ENCODE measurements at places on chromosomes 2 and 18.

- no peak for DNase-seq
Observed at GRCh38 chr2:54641988-54642387, 81.5 kb upstream of the EML6 start.

DNA sequence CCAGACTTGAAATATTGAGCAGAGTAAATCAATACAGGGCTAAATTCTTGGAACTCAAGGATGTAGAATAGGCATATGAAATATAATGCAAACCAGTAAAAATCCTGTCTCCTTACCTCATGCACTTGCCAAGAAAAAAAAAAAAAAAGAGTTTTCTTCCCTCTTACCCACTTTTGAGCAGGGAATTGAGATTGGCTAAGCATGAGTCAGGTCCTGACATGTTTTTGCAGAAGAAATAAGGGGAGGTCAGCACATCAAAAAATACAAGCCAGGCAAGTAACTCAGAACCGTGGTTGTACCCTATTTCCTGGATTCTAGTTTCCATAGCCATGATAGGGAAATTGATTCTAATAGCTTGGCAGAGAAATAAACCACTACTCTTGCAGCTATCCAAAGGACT is 1526.7 kb downstream of the LRP1B start:
- DNase-seq = no peak

- DNase-seq = no peak
Observed at GRCh38 chr2:128641421-128642080, 322.9 kb upstream of the HS6ST1 start.

DNA sequence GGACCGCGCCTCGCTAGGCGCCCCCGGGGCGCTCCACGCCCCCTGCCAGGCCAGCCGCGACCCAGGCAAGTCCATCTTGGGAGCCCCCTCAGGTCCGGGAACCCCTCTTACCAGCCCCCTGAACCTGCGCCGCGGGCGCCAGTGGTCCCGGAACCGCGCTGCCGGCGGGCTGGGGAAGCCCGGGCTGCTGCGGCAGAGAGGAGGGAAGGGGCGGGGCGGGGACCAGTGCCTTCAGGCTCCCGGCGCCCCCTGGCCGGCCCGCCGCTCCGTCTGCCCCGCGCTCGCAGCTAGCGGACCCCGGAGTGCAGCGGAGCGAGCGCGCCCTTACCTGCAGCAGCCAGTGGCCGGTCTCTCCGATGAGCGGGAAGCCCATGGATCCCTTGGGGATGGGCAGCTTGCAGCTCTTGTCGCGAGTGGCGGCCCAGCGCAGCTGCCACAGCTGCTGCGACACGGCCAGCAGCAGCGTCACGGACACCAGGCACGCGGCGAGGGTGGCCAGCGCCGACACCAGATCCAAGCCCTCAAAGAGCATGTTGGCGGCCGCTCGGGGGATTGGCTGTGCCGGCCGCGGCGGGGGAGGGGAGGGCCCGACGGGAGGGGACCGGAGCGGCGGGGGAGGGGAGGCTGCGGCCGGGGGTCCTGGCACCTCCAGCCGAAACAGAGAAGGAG is at the start of gene CYP26B1:
Gene CYP26B1 (minus strand): TSS at position 560 of the 669 bp plus-strand sequence. CDS start 28 bp downstream, at position 532.
- peak; percentile 19 for DNase-seq

GRCh38 chr2:142992840-142993239 is 115.4 kb downstream of the KYNU start:
- no peak for DNase-seq

GRCh38 chr2:71851094-71851750 is 296.4 kb downstream of the CYP26B1 start:
- DNase-seq = no peak

DNA sequence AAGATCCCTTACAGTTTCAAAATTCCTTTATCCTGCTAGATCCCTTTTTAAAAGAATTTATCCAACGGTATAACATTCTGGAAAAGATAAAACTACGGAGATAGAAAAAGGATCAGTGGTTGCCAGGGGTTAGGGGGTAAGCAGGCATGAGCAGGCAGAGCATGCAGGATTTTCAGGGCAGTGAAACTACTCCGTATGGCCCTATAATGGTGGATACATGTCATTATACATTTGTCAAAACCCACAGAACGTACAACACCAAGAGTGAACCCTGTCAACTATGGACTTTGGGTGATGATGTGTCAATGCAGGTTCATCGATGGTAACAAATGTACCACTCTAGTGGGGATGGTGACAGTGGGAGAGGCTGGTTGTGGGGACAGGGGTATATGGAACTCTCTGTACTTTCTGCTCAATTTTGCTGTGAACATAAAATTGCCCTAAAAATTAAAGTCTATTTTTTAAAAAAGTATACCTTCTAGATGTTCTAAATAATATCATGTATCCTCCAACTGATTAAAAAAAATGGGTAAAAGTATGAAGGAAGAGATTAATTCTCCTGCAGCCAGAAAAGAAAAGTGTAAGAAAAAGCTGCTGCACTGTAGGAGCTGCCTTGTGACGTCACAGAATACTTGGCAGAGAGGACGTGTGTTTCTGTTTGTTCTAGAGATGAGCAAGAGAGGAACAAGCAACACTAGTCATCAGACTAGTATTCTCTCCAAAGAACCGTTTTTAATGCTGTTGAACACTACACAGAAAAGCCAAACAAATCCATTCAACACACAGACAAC is 23.6 kb downstream of the ANKRD44 start:
- no peak for DNase-seq

DNA sequence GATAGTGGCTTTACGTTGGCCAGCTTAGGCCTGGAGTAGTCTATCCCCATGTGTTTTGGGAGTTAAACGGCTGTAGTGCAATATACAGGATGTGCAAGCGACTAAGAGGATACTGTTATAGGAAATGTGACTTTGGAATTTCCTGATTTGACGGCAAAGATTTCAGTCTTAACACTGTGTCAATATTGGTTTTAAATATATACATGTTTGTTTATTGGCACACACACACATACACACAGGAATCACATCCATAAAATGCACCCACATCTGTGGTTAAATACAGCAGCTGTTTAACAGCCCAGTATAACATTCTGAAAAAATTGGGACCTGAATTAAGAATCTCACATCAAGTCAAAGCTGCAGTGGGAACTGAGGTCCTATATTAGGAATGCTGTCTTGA is 347.1 kb downstream of the TXNL1 start:
- DNase-seq = no peak

DNA sequence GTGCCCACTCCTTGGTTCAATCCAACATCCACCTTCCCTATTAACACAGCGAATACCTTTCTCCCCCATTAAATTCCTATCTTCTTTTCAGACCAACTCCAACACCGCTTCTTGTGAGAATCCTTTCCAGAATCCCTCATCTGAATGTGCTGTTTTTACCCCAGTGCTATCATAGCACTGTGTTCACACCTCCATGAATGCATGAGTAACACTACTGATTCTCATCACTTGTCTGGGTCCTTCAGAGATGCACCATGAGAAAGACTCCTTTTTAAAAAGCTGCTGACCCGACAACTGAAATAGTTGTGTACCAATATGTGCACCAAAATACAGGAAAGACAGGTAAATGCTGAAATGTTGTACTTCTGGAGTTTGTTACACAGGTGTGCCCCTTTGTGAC is 18.8 kb downstream of the MGAT4A start:
- DNase-seq = no peak

DNA sequence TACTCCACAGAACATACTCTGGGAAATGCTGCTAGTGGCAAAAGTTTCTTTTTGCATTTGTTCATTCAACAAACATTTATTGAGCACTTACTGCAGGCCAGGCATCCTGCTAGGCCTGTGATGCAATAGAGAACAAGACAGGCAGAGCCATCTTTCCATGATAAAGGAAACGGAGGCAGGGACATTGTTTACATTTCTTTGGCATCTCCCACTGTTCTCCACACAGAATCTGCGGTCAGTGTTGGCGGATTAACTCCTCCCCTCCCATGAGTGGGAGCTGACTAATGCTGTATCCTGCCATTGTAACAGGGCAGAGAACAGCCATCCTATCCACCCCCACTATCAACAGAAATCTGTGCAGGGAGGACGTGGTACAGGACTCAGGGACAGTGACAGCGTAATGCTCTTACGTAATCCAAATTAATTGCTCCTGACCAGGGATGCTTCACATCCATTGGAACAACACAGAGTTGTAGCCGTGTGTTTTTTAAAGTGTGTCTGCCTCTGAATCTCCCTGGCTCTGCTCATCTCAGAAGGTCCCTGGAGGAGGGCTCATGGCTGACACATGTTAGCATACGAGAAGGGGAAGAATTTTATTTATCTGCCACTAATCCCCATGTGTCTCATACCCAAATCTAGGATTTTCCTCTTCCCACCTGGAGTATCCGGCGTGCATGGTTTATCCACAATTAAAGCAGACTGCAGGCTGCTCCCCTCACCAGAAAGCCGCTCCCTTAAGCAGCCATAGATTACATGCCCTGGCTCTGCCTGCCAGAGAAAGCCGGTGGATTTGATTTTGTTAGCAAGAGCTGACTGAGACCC is 32.3 kb downstream of the STEAP3 start:
- DNase-seq = no peak

GRCh38 chr2:71067567-71068217 is 756 bp upstream of the NAGK start:
- no peak for DNase-seq

DNA sequence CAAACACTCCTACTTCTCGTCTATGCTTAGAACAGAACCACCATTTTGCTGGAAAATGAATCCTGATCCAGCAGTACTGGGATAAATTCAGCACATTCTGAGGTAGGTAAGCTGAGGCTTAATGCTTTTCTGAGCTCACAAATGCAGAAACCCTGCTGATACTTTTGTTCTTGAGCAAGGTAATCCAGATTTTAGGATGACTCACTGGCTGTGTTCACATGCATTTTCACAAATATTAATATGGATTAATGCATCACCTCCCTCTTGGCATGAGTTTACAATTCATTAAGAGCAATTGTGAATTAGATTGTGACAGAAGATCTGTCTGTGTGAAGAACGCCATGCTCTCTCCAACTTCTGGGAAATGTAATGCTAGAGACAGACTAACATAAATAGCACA is 42.2 kb downstream of the RAD51AP2 start:
- DNase-seq = no peak

DNA sequence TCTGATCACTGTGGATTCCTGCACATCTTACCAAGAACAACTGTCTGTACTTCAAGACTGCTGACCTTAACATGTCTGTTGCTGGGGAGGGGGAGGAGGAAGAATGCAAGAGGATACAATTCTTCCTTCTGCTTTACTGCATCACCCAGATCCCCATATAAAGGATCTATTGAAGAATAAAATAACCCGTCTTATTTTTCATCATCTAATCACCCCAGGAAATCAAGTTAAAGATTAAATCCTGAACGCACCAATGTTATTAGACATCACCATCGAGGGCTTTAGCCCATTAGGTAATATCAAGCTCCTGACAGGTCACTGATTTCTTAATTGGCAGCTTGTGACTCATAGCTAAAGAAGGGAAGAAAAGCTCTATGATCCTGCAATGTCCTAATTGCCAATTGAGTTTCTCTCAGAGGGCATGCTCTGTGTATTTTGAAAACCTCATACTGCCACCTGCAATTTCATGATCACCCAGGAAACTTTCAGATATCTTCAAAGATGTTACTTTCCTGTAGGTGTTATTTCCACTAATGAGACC is 75.4 kb upstream of the KCNE4 start:
- DNase-seq = no peak

DNA sequence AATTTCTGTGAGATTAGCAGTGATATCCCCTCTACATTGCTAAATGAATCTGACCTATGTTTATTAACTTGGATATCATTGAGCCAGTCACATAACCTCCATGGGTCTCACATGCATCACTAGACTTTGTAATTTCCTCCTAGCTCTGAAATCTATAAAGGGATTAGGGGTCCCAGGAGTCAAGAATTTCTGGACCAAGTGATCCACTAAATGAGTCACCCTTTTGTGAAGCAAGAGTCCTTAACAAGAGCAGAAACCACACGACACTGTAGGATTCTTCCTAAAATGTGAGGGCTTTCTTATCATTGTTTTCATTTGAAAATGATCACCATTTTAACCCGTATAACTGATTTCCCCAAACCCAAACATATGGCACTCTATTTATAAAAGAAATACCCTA is 90.3 kb downstream of the DHRS9 start:
- DNase-seq = no peak

- no peak for DNase-seq
Observed at GRCh38 chr2:61833971-61834370, 19.9 kb downstream of the FAM161A start.

- no peak for DNase-seq
Observed at GRCh38 chr2:98445683-98446581, 1.3 kb downstream of the INPP4A start.

DNA sequence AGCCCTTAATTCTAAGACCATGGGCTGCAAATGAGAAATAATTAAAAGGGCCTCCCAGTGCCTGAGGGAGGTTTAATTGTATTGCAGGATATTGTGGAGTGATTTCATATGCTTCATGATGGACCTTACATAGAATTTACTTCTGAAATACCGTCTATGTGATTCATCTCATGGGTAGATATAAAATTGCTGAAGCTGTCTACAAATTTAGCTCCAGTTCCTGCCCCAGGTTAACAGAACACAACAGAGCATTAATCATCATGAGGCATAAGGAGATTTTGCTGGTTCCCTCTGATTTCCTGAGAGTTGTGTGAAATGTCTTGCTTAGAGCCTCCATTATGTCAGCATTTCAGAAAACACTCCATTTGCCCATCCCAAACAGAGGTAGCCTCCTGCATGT is 770 bp downstream of the UPP2 start:
- no peak for DNase-seq

DNA sequence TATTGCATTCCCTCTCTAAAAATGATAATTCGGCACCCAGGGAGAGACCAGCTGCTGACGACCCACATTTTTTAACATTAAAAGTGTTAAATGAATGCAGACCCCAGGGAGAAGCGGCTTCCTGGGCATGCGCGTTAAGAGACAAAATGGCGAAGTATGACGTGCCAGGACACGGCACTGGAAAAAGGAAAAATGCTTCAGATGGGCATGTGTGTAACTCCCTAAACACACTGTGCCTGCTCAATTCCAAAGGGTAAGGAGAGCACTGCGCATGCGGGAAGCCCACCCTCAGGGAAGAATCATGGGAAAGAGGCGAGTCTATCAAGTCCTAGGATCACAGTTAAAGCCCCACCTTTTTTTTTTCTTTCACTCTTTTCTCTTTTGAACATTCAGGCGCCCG is 58.1 kb downstream of the CYP26B1 start:
- DNase-seq = no peak

DNA sequence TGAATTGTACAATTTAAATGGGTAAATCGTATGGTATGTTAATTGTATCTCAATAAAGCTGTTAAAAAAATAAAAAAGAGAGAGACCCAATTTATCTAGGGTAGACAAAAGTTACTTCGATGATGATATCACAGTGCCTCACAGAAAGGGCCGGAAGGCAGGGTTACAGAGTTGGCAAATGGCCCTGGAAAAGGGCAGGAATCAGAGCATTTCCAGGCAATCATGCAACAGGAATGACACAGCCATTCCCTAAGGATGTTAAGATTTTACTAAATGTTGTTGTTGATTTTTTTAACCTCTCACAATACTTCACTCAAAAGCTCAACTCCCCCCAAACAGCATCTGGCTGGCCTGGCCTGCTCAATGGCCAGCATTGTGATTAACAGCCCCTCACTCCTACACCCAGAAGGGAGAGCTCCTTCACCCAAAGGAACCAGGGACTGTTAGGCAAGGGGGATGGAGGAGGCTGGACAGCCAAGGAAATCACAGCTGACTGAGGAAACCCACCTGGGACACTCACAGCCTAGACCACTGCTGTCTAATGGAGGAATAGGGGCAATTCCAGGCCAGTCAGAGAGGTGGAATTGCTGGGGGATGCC is 7.7 kb upstream of the SP100 start:
- DNase-seq = no peak

All from omental fat pad (tissue), 4 donors.